ENCODE measurements at places on chromosomes 13 and 19.

DNA sequence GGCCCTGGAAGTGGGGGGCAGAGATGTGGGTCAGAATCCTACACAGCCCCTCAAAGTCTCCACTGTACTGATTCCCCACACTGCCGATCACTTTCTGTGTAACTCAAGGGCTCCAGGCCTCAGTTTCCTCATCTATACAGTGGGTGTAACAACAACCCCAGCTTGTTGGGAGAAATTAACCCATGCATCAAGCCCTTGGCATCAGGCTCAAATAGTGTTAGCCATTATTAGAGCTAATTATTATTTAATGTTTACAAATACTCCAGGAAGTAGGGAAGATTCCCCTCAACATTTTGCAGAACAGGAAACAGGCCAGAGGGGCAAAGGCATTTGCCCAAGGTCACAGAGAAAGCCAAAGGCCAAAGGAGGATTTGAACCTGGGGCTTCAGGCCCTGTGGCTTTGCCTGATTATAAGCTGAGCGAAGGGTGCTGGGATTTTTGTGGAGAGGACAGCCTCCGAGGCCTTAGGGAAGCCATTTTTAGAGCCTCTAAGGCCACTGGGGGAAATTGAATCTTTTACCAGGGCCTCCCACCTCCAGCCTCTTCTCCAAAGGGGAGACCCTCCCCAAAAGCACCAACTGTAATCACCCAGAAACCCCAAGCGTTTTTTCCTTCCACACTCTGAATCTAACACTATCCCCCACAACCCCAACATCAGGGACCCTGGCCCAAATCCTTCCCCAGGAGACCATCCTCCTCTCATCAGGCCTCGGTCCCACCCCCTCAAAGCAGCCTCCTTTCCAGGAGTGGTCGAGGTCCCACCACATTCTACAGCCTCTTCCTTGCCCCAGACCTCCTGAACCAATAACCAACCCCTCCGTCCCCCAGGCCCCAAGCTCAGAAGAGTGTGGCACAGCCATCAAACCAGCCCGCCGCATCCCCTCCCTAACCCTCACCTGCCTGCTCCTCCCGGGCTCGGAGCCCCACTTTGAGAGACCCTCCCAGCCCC is 1.1 kb downstream of the FKBP8 start:
- DNase-seq = no peak

- DNase-seq = no peak
Observed at GRCh38 chr19:48216933-48217332, 38.8 kb downstream of the CARD8 start.

DNA sequence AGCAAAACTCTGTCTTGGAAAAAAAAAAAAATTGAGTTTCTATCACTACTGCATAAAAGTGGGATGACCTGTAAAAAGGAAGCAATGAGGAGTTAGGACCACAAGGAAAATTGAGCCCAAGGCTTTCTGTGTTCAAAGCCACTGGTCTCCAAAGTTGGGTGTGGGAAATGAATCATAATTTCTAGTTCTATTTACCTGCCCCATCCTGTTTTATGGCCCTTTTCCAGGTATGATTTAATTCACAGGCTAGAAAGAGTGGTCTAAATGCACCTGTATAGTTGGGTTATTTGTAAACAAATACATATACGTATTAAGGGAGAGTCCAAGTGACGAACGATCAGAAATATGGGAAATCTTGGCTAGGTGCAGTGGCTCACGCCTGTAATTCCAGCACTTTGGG is 5.9 kb upstream of the DCAF15 start:
- no peak for DNase-seq

DNA sequence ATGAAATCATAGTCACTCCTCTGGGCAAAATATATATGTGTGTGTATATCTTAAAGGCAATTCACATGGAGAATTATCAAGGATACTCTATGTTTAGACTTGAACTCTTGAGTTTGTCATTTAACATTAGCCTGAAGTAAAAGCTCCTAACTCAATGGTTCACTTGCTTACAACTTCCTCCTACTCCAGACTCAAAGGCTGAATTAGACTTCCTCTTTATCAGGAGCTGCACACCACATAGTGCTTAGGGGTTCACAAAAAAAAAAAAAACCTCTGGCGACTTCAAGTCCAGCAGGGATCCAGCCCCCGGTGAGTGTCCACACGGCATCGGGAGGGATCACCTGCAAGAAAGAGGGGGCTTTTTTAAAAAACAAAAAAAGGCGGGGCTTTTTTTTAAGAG is 68.2 kb upstream of the LSM14A start:
- no peak for DNase-seq

DNA sequence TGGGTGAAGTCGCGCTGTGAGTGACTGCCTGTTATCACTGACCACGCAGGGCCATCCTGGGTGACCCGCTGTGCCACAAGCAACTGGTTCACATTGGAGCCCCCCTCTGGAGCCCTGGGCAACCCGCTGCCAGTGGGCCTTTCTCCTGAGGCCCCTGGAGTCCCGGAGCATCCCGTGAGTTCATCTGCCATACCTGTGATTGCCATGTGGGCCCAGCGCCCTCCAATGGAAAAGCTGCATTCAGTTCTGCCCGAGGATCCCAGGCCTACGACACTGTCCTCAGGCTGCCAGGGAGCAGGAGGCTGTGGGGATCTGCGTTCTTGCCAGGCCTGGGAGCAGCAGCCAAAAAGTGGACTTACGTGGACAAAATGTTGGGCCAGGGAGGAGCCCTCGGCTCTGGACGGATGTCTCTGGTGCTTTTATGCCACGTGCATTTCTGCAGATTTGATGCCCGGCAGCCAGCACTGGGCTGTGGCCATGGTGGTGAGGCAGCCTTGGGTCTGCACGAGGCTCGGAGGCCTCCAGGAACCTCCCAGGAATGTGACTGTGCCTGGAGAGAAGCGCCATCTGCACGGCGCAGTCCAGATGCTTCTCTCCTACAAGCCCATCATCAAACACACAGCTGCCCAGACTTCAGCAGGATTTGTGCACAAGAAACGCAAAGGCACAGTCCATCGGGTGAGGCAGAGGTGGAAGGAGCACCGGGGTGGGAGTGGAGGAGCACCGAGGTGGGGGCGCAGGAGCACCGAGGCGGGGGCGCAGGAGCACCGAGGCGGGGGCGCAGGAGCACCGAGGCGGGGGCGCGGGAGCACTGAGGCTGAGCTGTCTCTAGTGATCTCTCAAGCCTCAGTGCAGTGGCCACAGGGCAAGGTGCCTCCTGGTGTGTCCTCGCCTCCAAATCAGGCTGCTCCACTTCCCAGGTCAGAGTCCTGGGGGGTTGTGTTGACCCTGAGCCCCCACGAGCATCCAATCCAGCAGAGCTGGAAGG is 44.0 kb downstream of the C13orf46 start:
- DNase-seq = no peak

- DNase-seq = no peak
Observed at GRCh38 chr13:75414036-75414827, 67.7 kb downstream of the TBC1D4 start.

- DNase-seq = peak; percentile 53
Observed at GRCh38 chr13:114339857-114340534, 25.7 kb downstream of the CHAMP1 start.

DNA sequence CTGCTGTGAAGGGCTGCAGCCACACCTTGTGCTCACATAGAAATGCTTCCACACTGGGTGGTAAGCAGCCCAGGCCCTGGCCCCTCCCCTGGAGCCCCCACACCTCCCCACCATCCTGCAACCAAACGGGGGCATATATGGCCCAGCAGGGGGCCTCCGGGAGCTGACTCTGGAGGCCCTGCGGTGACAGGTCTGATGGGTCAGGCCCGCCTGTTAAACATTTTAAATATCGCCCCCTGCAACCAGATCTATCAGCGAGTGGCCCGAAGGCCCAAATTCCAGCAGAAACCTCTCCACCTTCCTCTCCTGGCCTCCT is 48.0 kb upstream of the KATNAL1 start:
- DNase-seq = no peak

DNA sequence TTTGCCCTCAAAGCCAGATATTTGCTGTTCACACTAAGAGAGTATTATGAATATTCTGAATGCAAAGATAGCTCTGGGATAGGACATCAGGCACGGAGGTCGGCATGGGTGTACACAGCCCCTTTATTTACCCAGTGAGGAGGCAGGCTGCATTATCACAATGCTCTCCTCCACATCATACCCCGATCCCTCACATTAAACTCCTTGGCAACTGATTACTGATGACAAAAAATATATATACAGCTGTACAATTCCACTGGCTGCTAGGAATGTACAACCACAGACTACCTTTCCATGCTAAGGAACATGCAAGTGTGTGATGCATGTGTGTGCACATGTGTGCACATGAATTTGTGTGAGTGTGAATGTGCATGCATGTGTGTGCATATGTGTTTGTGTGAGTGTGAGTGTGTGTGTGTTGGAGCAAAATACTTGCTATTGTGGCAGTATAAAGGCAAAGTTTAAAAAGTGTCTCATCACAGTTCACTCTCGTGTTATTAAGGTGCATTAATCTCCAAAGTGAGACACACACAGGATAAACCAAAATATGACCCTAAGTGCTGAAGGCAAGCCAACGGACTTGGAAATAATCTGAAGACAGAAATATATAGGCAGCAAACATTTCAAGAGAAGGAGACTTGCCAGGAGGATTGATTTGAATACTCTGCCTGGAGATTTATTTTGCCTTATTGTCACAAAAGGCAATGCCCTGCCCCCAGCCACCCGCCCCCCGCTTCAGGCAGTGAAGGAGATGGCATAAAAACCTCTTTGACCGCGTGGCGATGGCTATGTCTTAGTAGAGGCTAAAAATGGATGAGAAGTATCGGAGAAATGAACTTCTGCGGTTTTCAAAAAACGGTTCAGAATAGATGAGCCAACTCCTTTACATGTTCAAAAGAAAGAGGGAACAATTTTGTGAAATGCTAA is 274.8 kb downstream of the TSHZ3 start:
- no peak for DNase-seq

DNA sequence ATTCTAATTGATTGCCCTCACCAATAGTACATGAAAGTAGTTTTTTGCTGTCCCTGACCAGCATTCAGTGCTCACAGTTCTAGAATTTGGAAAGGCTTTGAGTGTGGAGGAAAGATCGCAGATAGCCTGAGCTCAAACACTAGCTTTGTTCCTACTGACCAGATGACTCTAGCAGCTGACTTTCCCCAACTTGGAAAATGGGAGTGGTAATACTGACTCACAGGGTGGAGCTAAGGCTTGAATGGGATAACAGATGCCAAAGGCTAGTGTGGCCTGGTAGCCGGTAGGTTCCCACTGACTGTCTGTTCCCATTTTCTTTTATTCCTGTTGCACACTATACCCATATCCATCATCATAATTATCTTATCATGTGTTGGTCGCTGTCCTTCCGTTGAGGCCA is 3.7 kb downstream of the ZSCAN22 start:
- DNase-seq = peak; percentile 81

- no peak for DNase-seq
Observed at GRCh38 chr13:20344836-20345490, 112.8 kb upstream of the GJB6 start.

DNA sequence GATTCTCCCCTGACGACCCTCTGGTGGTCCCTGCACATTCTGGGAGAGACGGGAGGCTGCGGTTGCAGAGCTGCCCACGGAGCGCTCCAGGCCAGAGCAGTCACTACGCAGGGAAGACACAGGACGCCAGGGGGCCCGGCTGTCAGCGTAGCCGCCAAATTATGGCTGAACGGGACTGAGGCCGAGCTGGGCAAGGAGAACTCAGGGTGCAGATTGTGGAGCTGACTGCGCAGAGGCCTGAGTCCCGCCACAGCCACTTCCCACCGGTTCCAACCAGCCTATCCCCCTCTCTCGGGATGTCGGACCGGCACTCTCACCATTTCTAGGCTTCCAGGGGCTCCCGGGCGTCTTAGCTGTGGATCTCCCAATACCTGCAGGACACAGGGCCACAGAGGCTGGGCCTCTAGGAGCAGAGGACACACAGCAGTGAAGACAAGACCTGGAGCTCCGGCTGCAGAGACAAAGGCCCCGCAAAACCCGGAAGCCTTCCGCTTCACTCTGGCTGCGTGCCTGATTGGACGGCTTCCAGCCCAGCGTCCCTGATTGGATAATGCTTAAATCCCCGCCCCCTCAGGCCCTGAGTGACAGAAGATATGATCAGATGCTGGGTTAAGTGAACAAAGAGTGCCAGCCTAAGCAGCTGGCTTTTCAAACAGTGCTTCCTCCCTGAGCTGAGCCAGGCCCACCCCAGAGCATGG is at the start of gene ZNF737:
ZNF737 (minus strand) TSS at position 461 of the 698 bp plus-strand sequence; CDS start at position 320, 141 bp downstream.
- peak; percentile 93 for DNase-seq

DNA sequence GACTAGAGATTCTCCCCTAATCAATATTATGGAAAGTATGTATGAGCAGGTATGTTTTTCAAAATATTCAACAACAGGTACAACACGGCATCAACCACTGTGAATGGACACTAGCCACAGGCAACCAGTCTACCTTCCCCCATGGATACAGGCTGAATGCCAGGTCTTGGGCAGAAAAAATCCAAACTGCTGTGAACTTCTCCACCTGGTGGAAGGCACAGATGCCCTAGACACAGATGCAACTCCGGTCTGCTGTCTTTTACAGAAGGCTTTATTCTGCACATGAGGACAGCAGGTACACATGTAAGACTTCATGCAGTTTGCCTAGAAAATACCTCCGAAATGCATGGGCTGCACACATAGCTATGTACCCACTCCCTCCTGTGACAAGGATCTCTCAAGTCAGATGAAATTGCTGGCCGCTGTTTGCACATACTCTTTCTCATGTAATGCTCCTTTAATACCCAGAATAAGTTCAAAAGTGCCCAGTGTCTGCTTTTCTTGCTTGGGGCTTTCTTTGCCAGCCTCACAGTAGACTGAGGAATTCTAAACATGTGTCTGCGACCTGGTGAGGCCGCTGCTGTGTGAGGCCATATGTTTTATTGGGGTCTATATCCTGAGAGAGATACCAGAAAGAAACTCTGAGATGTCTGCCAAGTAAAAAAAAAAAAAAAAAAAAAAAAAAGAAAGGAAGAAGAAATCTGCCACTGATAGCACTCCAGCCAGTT is 325.9 kb downstream of the FOXO1 start:
- peak; percentile 19 for DNase-seq

GRCh38 chr19:19997656-19998268 is 41.5 kb downstream of the ZNF682 start:
- DNase-seq = no peak

GRCh38 chr13:75691183-75691582 is 55.1 kb downstream of the LMO7 start:
- DNase-seq = peak; percentile 22

- no peak for DNase-seq
Observed at GRCh38 chr19:20151617-20152145, 15.3 kb upstream of the ZNF486 start.

DNA sequence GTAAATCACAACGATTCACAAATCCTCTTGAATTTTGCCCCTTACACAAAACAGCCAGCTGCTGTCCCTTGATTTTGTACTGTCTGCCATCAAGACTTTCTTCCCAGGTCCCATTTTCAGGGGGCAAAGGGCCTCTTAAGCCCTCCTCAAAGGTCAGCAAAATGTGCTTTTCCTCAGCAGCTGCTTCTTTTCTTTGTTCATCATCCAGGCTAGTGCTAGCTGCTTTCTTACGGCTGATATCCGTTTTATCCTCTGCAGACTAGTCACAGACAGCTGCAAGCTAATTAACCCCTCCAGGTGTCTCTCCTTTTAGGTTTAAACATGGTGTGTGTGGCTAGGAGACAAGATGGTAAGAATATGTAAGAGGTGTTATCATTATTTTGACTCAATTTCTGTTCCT is 90.9 kb downstream of the NALCN start:
- DNase-seq = no peak

- DNase-seq = no peak
Observed at GRCh38 chr13:111623208-111623607, 302.8 kb downstream of the TEX29 start.

GRCh38 chr13:113827021-113827420 is 36.9 kb downstream of the GAS6 start:
- no peak for DNase-seq

Measured in fibroblast of the aortic adventitia (primary cell).